GM23248 (cell line): ENCODE measurements at places on chromosomes 16 and 17. TPM values are rescaled to one million over a fixed set of nuclear protein-coding genes. Genes with fewer than 3 reads are reported as not detected.

- no peaks in the 10 kb centered on the region; the same call in 1 of the 2 replicates for H3K27me3 ChIP-seq
- H3K36me3 ChIP-seq = no peaks in the 10 kb centered on the region
- no peak overlapping the region for H3K4me3 ChIP-seq
- no peak for DNase-seq
These were observed 12.7 kb upstream of the SSTR2 start for GRCh38 chr17:73151916-73152632.

GRCh38 chr16:84294531-84295142 is at the start of gene WFDC1:
WFDC1 (plus strand) TSS chr16:84294878; CDS start chr16:84294972, 94 bp downstream.
- peaks cover 22% of the 10 kb centered on the region for H3K27me3 ChIP-seq

TACO1 gene
- 7.9 and 16.4 TPM in 2 replicates for total RNA-seq

ATP2C2 gene
- total RNA-seq = not detected in 2 replicates

CCL4 gene
- total RNA-seq = not detected in 2 replicates
